Inflammatory macrophage treated with lipopolysaccharide for 1 hour (primary cell): ENCODE measurements at places on chromosomes 7 and 10.
A peak's percentile ranks its signal among the peaks of the same experiment; 100 is the strongest.

DNA sequence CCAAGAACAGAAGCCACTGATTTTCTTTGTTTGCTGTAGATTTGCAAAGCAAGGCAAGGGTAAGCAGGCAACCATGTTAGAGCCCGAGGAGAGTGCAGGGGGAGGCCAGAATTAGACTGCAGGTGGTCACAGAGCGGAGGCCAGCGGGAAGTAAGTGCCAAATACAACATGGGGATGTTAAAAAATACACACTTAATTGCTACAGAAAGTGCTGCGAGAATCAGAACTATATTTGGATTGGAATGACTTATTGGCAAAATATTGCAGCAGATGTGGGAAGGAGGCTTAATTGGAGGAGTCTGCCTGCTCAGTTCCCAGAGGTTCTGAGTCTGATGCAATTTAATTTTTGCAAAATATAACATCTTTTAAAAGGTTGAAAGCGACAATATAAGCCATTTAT, 49.7 kb upstream of the ADCY1 start:
- no peak for DNase-seq

DNA sequence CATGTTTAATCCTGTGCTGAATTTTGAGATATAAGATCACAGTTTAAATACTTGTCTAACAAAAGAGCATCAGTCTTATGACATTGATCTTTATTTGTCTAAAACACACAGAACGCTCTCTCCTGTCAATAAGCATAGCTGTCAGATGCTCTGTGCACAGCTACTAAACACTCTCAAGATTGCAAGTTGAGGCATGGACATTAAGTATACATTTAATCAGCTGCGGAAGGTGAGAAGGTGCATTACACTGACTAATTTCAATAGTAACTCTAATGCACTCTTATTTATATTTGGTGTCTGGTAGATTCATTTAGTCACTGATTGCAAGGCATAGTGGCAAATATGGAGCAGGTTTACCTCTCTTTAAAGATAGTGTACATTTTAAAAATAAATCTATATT, 580.3 kb upstream of the NRP1 start:
- DNase-seq, result no peak

DNA sequence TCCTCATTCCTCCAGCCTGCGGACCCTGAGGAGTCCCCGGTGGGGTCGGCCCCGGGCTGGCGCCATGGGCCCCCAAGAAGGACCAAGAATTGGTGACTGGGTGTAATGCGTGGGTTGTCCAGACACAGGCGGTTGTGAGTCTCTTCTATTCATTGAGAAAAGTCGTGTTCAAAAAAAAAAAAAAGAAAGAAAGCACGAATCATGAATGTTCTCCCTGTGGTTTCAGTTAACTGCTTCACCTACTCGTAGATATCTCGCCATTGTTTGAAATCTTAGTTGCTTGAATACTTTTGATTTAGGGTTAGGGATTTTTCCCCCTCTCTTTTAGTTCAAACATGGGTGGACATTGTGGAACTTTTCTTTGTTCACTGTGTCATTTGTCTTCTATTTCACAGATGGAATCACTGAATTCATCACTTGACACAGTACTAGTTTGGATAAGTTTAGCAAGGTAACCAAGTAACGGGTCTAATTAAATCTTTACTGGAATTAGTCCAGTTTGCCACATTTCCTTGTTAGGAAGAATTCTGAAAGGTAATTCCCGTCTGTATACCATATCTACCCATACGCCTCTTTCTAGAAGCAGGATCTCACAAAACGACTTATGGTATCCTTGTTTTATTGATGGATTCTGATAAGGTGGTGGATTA, 775 bp downstream of the STARD3NL start:
- DNase-seq, result no peak

DNA sequence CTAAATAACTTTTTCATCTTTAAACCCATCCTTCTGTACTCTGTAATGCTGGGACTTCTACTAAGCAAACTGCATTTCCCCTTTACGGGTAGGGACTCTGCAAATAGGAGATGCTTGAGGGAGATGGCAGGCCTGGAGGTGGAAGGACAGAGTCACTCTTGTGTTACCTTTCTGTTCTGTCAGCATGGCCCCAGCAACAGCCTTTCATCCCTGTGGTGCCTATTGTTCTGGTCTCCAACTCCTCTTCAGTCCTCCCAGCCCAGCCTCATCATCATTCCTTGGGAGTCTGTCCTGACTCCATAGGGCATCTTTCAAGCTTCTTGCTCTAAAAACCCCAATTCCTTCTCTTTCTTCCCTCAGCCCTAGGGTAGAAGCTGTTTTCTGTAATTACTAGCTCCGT, 230.0 kb downstream of the SNX13 start:
- no peak for DNase-seq

DNA sequence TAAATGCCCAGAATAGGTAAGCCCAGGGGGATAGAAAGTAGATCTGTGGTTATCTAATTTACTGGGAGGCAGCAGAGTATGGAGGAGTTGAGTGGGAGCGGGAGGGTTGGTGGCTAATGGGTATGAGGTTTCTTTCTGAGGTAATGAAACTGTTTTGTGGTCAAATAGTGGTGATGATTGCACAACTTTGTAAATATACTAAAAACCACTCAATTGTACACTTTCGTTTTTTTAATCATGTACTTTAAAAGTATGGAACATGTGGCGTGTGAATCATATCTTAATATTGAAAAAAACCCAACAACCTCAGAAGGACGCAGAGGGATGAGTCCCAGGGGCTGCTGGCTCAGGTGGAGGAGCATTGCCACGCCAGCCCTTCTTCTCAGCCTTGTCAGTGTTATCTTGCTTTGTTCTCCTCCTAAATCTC, 118.1 kb downstream of the WDR11 start:
- peak; percentile 8 for DNase-seq

- DNase-seq, result no peak
These were observed 25.3 kb downstream of the CROT start for GRCh38 chr7:87370660-87371180.

- DNase-seq, result no peak
These were observed 106.7 kb downstream of the REEP3 start for GRCh38 chr10:63627881-63628296.

DNA sequence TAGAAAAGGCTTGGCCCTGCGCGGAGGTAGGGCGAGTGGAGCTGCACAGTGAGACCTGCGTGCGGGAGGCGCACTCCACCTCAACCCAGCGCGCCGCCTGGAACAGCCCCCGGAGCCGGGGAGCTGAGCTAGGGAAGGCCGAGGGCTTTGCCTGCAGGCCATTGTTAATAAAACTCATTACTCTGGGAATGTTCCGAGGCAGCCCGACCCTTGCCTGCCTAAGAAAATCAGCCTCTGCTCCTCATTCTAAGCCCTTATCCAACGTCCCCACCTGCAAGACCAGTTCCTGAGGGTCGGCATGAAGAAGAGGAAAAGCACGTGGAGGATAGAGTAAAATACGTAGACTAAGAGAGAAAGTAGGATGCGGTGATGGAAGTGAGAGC, 55.3 kb downstream of the C7orf25 start:
- DNase-seq, result no peak

DNA sequence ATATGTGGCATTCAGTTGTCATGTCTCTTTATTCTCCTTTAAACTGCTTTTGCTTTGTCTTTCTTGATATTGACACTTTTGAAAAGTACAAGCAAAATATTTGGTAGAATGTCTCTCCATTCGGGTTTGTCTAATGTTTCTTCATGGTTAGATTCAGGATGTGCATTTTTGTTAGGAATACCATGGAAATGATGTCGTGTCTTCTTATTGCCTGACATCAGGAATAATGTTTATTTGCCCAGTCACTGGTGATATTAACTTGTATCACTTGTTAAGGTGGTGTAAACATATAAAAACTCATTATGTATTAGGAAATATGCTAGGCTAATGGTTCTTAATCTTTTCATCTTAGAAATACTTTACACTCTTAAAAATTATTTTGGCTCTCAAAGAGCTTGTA, 43.4 kb downstream of the CDK1 start:
- no peak for DNase-seq

DNA sequence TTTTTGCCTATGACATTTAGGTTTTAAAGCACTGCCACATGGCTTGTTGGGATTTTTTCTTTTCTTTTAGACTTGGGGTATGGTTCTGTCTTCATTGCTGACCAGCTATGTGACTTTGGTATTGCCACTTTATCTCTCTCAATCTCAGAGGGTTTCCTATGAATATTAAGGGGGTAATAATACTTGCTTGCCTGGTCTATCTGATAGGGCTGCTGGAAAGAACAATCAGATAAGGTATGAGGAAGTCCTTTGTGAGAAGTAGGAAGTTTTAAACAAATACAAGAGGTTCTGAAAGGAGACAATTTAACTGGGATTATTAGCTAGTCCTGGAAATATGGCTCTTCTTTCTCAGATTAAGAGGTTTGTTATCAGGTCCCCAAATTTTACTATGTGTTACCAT, 80.8 kb downstream of the ZNF92 start:
- DNase-seq, result no peak

DNA sequence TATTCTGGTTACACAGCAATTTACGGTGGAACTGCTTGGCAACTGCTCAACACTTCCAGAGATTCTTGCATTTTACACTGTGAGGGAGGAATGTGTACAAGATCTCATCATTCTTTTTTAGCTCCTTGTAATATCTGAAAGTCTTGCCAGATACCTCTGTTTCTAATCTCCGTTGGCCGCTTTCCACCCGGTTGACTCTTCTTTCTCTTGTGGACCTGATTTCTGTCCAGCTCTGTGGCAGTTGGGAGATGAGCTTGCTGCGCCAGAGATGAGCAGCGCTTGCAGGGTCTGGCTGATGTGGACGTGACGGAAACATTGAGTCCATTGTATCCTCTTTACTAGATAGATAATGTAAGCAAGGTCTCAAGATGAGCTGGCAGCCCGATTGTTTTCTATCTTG, 27.6 kb downstream of the SPAG6 start:
- DNase-seq, result no peak

DNA sequence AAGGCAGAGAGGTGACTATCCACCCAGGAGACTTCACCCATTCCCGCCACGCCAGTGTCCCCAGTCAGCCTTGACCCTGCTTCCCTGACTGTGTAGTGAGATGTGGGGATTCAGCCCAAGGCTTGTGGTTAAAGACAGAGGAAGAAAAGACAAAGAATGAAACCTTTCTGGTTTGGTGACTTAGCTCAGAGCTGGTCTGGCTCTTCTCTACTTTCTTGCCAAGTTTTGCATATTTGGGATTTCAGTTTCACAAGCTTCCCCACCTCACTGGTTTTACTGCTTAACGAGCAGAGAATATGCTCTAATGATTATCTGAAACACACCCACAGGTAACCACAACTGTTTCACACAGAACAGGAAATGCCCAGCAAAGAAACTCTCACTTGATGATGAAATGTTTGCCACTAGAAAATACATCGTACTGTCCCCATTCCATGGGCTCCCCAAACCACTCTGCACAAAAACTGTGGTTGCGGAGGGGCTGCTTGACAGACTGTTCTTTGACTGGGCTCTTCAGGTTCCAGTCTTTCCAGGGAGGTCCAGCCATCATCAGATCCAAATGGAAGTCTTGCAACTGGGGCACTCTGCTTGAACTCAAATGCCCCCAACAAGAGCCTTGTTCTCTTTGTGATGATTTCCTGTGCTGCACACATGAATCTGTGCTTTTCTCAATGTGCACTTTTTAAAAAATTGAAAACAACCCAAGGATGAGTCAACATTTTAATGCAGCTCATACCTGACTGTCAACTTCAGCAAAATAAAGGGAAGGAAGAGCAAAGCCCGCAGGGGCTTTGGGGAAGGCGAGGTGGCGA, 95.5 kb downstream of the CTBP2 start:
- DNase-seq, result peak; percentile 77

GRCh38 chr10:12839941-12840611, 161.4 kb downstream of the CCDC3 start:
- no peak for DNase-seq

GRCh38 chr7:105816266-105816843, 60.0 kb downstream of the ATXN7L1 start:
- peak; percentile 33 for DNase-seq

DNA sequence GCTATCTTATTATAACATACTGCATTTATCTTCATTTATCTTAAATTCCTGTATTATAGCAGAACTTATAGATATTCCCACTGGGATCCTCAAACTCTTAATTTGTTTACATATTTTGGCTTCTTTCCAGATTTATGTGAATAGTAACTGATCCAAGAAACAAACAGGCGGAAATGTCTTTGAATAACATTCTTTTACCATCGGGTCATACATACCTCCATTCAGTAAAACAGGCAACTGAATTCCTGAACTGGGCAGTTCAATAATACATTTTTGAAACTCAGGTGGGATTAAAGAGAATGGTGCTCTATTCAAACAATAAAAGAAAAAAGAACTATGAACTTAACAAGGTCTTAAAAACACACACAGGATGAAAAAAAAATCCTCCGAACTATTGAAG, 337.4 kb downstream of the CRPPA start:
- no peak for DNase-seq

DNA sequence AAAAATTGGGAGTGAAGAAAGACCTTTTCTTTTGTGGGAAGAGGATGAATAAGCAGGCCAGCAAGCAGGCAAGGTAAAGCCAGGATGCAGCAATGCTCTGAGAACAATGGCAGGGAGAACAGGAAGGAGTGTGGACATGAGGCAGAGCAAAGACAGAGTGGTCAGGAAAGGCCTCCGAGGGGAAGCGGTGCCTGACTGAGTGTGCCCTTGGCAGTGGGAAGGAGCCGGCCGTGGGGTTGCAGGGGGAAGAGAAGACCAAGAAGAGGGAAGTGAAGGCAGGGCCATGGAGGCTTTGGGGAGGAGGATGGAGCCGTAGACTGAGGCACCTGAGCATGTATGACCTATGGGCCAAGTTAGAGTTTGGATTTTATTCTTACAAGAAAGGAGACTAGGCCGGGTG, 21.9 kb upstream of the ZNF212 start:
- no peak for DNase-seq

DNA sequence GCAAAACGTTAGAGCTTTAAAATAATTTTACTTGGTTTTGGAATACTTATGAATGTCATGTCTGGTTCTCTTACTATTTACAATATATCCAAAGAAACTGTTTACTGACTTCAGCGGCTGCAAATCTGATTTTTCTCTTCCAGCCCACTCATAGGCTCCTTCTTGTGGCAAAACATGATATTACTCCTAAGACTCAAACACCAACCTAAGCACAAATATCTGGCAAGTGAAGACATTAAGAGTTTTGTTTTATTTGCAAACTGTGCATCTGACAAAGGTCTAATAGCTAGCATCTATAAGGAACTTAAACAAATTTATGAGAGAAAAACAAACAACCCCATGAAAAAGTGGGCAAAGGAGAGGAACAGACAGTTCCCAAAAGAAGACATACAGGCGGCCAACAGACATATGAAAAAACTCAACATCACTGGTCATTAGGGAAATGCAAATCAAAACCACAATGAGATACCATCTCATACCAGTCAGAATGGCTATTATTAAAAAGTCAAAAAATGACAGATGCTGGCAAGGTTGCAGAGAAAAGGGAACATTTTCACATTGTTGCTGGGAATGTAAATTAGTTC, 20.3 kb upstream of the GJC3 start:
- DNase-seq, result peak; percentile 34

DNA sequence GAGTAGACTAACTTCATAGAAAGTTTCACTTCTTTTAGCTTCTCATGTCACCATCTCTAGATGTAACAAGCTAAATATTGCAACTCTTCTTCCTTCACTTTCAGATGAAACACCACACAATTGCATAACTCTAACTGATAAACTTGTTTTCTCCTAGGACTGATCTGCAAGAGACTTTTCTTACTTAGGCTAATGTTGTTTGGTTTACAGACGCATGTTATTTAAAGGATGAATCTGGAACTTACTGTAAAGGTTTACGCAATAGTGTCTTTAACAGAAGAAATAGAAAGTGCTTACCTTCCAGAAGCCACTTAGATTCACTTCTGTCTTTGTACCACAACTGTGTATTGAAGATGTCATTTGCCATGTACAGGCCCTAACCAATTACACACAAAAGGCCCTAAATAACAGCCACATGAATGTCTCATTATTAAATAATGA, 22.1 kb upstream of the ZC3HAV1 start:
- DNase-seq, result peak; percentile 65
